ENCODE measurements at places on chromosomes 6 and 20.

- no peak for DNase-seq
Observed at GRCh38 chr20:21155268-21155667, 29.4 kb downstream of the KIZ start.

DNA sequence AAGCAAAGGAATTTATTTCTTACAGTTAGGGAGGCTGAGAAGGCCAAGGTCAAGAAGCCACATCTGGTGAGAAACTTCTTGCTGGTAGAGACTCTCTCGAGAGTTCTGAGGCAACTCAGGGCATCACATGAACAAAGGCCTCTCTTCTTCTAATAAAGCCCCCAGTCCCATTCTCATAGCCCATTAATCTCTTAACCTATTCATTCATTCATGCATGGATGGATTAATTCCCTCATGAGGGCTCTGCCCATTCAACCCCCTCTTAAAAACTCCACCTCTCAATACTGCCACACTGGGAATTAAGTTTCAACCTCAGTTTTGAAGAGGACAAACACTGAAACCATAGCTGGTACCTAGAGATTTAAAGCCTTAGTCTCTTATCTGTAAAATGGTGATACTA, 217.9 kb upstream of the SPTLC3 start:
- no peak for DNase-seq

- DNase-seq: no peak
Observed at GRCh38 chr20:38239441-38239840, 21.1 kb downstream of the KIAA1755 start.

DNA sequence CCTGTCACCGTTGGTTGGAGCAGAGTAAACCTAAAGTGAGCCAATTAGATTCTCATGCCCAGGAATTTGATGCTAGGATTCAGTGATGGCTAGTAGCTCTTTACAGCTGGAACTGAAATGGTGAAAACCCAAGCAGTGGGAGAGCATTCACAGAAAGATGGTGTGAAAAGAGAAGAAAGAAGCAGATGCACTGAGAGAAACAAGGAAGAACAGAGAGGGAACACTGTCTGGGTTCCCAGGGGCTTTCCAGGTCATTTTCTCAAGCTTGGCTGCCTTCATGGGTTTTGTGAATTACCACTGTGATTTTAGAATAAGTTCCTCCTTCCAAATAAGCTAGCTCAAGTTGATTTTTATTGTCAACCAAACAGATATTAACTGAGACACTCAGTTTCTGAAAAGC, 104.1 kb upstream of the AKIRIN2 start:
- no peak for DNase-seq

DNA sequence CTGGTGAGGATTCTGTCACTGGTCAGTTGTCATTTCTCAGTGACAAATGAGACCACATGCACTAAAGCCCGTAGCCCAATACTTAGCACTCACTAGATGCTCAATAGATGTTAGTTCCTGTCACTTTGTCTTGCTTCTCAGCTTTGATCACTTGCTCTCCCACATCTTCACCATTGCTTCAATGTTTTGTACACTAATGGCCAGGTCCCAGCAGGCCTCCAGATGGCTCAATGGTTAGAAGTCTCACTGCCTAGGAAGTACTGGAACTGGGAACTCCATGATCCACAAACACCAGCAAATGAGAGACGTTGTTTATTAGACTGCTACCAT, 502.8 kb upstream of the JARID2 start:
- DNase-seq: no peak

DNA sequence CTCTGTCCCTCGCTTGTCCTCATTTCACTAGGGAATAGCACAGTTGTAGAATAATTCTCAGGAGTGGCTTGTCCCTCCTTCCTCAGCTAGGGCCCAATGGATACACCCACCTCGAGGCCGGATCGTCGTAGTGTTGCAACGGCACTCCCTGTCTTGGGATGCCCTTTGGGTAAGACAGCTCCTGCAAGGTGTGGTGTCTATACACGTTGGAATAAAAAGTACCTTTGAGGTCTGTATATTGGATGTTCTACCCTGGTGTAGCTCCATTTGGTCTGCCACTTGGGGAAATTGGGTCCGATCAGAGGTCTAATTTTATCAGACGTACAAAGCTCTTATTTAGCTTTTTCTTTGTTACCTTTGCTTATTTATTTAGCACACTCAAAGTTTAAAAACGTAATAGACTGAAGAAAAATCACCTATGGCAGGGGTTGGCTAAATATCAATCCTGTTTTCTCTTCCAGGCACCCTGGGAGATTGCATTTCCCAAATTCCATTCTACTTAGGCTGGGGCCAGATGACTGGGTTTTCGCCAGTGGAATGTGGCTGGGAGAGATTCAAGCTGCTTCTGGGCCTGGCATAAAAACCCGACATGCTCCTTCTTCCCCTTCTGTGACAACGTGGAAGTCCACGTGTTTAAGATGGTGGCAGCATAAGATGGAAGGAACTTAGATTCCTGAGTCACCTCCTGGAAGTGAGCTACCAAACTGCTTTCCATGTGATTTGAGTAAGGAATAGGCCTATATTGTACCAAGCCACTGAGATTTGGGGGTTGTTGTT, 82.3 kb upstream of the CD83 start:
- peak; percentile 95 for DNase-seq

DNA sequence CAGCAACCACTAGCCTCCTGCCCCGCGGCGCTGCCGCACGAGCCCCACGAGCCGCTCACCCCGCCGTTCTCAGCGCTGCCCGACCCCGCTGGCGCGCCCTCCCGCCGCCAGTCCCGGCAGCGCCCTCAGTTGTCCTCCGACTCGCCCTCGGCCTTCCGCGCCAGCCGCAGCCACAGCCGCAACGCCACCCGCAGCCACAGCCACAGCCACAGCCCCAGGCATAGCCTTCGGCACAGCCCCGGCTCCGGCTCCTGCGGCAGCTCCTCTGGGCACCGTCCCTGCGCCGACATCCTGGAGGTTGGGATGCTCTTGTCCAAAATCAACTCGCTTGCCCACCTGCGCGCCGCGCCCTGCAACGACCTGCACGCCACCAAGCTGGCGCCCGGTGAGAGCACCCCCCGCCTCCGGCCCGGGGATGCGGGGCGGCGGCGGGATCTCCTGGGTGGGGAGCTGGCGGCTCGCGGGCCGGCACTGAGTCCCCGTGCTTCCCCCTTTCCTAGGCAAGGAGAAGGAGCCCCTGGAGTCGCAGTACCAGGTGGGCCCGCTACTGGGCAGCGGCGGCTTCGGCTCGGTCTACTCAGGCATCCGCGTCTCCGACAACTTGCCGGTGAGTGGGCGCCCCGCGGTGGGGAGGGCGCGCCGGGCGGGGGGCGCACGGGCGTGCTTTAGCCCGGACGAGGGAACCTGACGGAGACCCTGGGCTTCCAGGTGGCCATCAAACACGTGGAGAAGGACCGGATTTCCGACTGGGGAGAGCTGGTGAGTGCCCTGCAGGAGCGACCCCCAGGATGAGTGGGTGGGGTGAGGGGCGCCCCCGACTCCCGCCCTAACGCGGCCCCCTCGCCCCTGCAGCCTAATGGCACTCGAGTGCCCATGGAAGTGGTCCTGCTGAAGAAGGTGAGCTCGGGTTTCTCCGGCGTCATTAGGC, 585 bp downstream of the PIM1 start:
- DNase-seq: peak; percentile 56

DNA sequence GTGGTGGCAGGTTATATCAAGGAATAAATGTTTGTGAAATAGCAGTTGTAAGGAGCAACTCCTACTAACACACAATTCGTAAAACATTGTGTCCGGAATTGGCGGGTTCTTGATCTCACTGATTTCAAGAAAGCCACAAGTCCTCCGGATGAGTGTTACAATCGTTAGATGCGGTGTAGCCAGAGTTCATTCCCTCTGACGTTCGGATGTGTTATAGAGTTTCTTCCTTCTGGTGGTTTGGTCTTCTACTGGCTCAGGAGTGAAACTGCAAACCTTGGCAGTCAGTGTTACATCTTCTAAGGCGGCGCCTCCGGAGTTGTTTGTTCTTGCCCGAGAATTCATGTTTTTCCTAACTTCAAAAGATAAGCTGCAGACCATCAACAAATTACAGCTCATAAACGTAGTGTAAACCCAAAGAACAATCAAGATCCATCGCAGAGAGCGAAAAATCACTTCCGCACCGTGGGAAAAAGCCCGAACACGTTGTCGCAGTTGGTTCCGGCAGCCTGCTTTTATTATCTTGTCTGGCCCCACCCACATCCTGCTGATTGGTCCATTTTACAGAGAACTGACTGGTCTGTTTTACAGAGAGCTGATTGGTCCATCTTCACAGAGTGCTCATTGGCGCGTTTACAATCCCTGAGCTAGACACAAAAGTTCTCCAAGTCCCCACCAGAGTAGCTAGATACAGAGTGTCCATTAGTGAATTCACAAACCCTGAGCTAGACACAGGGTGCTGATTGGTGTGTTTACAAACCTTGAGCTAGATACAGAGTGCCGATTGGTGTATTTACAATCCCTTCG, 58.2 kb downstream of the TRIM27 start:
- peak; percentile 69 for DNase-seq

DNA sequence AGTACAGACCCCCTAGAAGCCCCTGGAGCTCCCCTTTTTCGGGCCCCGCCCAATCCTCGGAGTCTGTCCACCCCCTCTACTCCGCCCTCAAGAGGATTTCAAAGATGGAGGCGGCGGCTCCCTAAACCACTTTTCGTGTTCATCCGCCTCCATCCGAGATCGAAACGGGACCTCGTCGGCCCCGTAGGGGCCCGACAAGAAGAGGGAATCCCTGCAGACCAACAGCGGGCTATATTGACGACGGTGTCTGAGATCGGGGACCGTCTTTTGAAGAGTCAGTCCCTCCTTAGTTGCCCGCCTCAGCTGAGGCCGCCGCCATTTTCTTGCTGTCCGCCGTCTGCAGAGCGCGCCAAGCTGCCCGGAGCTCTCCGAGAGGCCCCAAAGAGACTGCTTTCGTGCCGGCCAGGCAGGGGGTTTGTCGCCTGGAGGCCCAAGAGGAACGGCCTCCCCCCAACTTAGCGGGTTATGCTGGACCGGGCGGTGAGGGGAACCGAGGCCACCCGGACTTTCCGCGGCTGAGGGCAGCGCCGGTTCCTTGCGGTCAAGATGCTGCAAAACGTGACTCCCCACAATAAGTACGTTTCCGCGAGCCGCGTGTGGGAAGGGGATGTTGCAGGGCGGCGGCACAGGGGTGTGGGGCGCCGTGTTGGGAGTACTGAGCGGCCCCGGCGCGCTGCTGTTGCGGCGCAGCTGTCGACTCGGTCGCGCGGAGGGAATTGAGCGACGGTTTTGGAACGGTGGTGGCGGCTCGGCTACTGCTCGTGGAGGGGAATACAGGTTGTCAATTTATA, 4.2 kb downstream of the BRD2 start:
- DNase-seq: no peak

DNA sequence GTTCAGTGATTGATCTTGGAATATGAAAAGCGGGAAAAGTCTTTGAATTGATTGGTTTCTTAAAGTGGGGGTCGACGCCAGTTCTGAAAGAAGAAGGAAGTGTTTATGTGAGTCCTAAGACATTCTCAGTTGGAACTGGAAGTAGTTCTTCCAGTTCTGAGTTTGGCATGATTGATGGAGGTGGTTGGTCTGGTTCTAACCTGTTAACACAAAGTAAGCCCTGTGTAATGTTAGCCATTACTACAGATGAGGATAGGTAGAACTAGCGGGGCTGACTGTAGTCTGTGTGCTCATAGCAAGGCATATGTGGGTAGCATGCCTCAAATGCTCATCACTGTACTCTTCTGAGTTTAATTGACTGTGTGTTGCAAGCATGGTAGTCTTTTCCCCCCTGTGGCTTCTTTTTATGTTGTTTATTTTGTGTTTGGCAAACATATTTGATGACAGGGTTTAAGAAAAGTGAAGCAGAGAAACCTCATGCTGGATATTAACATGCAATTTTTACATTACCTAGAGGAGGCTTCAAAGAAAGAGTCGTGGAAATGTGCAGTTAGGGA, 24.9 kb downstream of the CITED2 start:
- no peak for DNase-seq

GRCh38 chr20:50471231-50471630, 39.0 kb upstream of the PTPN1 start:
- DNase-seq: no peak

- DNase-seq: no peak
Observed at GRCh38 chr6:117497237-117497636, 14.8 kb downstream of the DCBLD1 start.

GRCh38 chr20:10647471-10647870, 26.3 kb downstream of the JAG1 start:
- peak; percentile 60 for DNase-seq

- DNase-seq: peak; percentile 66
Observed at GRCh38 chr20:51345601-51346101, 196.9 kb downstream of the NFATC2 start.

- DNase-seq: no peak
Observed at GRCh38 chr6:36072681-36073080, 45.1 kb downstream of the MAPK14 start.

- DNase-seq: peak; percentile 92
Observed at GRCh38 chr6:16681260-16681873, 79.9 kb downstream of the ATXN1 start.

DNA sequence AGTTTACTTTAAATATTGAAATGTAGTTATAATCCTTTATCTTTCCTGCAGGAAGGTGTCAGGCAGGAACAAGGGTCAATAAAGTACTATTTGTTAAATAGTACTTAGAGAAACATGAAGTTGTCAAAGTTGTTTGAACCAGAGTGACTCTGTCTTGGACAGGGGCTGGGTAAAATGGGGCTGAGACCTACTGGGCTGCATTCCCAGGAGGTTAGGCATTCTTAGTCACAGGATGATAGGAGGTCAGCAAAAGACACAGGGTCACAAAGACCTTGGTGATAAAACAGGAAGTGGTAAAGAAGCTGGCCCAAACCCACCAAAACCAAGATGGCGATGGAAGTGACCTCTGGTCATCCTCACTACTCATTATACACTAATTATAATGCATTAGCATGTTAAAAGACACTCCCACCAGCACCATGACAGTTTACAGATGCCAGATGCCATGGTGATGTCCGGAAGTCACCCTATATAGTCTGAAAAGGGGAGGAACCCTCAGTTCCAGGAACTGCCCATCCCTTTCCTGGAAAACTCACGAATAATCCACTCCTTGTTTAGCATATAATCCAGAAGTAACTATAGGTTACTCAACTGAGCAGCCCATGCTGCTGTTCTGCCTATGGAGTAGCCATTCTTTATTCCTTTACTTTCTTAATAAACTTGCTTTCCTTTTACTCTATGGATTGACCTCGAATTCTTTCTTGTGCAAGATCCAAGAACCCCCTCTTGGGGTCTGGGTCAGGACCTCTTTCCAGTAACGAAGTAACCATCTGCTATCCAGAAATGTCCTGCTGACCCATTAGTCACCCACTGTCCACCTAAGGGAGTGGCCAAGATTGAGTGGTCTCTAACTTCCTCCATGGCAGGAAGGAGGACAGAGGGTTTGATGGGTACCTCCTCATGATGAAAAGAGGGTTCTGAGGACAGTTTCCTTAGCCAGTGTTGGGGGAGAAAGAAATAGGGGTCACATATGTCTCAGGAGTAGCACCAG, 19.6 kb downstream of the SLC22A2 start:
- no peak for DNase-seq

DNA sequence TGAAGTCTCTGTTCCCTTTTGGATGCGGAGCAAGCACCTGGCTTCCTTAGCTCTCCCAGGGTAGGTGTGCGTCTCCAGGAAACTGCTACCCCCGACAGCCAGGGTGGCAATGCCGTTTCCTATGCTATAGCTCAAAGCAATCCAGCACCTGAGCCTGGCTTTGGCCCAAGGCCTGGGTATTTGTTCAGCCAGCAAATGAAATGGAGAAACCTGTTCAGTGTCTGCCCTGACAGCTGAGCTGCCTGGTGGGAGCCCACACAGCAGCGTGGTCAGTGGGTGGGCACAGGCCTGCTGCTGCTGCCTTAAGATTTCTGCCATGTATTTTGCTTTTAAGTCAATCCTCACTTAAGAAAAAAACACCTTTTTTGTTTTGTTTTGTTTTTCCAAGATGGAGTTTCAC, 13.7 kb downstream of the SPATA2 start:
- DNase-seq: no peak

Measured in fibroblast of skin of right biceps (primary cell).